GM12878 (cell line): ENCODE measurements at places on chromosomes 7 and 10. TPM values are rescaled to one million over a fixed set of nuclear protein-coding genes. Genes with fewer than 3 reads are reported as not detected.

GRCh38 chr10:21387868-21388267 lies 137.6 kb downstream of the SKIDA1 start:
- DNase-seq, result no peak

DNA sequence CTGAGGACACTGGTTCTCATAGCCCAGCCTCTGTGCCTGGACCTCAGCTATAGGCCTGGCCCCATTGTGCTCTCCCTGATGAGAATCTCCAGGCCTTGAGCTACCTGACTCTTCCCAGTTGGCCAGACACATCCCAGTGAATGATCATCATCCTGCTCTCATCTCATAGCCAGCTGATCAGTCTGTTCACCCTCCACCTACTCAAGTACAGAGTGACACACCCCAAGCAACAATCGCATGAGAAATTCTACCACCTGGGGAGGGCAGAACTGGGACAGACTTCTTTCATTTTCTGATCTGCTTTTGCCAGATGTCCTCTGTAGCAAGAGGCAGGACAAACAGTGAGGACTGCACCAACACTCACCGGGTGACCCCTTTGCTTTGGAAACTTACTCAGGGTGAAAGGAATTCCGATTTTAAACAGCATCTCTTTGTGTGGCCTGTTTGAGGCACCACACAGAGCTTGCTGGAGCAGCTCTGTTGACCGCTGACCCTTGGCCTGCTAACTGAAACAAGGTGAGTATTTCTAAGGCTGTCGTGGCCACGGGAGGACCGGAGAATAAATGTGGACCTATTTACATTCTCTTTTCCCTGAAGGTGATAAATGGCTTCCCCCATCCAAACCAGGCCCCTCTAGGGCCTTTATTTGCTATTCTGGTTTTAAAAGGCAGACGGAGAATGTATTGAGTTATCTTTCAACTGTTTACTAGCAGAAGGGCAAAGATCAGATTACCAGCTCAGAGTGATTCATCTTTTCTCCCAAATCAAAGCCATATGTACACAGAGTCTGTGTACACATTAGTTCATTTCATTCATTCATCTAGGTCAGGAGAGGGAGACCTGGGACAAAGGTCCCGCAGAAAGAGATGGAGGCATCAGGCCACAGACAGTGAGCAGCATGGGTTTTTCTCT lies 181.4 kb upstream of the TNS3 start:
- DNase-seq, result no peak

DNA sequence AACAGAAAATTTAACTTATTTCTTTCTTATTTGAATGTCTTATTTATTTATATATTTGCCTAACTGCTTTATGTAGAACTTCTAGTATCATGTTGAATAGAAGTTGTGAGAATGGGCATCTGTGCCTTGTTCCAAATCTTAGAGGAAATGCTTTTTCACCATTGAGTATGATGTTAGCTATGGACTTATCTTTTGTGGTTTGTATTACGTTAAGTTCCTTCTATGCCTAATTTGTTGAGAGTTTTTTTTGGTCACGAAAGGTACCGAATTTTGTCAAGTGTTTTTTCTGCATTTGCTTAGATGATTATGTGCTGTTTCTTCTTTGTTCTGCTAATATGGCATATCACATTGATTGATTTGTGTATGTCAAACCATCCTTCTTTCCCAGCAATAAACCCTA lies 161.0 kb upstream of the TRIM24 start:
- DNase-seq, result no peak

PNLIPRP1 gene
- polyA plus RNA-seq, result not detected in 2 replicates

SLC13A4 gene
- polyA plus RNA-seq, result 0.22 and 0.23 TPM in 2 replicates
